Airway epithelial cell (primary cell): ENCODE measurements at places on chromosomes 1 and 21. TPM values are rescaled to one million over a fixed set of nuclear protein-coding genes. Genes with fewer than 3 reads are reported as not detected.

The PRRX1 gene
- 0.79 and 1.4 TPM in 2 replicates for total RNA-seq

The SUSD4 gene
- total RNA-seq = 1.8 and 3.2 TPM in 2 replicates

The CATSPERE gene
- 0.07 TPM in 1 of 2 replicates, not detected in the other for total RNA-seq

The FCRL3 gene
- total RNA-seq = not detected in 2 replicates

The SDC3 gene
- 5.3 and 7.3 TPM in 2 replicates for total RNA-seq
